ENCODE measurements at places on chromosomes 4 and X. TPM values are rescaled to one million over a fixed set of nuclear protein-coding genes. Genes with fewer than 3 reads are reported as not detected.
A peak's percentile ranks its signal among the peaks of the same experiment; 100 is the strongest.

CEP135 gene
- 6.2 TPM for total RNA-seq

MUC7 gene
- not detected for total RNA-seq

FGG gene
- total RNA-seq = not detected

NEUROG2 gene
- total RNA-seq = not detected

ANKRD50 gene
- total RNA-seq = 58.8 TPM

OGT gene
- total RNA-seq = 65.6 TPM

DNA sequence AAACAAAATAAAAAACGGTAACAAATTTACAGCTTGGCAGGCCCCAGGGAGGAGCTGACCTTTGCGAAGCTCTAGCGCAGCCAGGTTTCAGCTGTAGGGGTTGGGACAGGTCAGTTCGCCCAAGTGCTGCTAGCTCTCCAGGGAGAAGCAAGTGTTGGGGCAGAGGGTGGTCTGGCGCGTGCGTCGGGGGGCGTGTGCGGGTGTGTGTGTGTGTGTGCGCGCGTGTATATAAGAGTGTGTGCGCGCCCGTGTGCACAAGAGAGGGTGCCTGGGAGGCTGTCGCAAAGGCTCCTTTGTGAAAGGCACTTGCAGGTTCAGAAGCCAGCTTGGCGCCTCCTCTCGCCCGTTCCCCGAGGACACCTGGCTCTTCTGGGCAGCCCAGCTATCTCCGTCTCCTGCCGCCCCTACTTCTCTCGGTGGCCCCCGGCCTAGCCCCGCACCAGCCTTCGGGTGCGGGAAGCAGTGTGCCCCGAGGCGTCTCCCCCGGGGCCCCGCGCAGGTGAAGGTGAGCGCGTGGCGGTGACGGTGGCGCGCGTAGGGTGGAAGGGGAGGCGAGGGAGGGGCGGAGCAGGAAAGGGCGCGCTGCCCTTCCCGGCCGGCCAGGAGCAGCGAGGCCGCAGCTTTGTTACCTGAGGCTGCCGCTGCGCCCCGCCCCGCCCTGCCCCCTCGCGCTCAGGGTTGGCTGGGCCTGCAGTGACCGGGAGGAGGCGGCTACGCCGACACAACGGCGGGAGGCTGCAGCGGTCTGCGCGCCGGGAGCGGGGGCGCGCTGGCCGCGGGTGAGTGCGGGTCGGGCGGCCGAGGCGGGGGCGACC is at the start of gene FHDC1:
Gene FHDC1, plus strand, starts transcription at position 693 of the 815 bp plus-strand sequence. CDS start 6,735 bp downstream, outside the sequence.
- no peak for DNase-seq

GRCh38 chr4:2793586-2794485 is 951 bp downstream of the SH3BP2 start:
- DNase-seq = no peak

DNA sequence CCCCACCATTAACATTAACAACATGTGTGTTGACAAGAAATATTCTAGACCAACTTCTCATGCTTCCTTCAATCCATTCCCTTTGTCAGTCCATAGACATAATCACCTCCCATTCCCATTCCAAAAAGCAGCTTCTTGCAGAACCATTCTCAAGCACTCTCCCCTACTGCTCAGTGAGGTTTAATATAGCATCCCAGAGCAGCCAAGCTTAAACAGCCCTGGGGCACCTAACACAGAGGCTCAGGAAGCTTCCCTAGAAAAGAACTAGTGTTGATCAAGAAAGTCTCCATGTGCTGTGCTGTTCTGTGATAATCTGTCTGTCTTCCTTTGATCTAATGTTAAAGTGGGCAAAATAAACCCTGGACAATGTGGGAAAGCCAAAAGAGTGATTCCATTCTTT is 174.2 kb upstream of the NOCT start:
- DNase-seq = no peak

GRCh38 chr4:119518230-119518892 is 110.2 kb downstream of the PDE5A start:
- DNase-seq = no peak

- no peak for DNase-seq
Measured at GRCh38 chrX:1322393-1322792, 14.2 kb upstream of the IL3RA start.

GRCh38 chr4:145830699-145831098 is 107.9 kb downstream of the ZNF827 start:
- no peak for DNase-seq

DNA sequence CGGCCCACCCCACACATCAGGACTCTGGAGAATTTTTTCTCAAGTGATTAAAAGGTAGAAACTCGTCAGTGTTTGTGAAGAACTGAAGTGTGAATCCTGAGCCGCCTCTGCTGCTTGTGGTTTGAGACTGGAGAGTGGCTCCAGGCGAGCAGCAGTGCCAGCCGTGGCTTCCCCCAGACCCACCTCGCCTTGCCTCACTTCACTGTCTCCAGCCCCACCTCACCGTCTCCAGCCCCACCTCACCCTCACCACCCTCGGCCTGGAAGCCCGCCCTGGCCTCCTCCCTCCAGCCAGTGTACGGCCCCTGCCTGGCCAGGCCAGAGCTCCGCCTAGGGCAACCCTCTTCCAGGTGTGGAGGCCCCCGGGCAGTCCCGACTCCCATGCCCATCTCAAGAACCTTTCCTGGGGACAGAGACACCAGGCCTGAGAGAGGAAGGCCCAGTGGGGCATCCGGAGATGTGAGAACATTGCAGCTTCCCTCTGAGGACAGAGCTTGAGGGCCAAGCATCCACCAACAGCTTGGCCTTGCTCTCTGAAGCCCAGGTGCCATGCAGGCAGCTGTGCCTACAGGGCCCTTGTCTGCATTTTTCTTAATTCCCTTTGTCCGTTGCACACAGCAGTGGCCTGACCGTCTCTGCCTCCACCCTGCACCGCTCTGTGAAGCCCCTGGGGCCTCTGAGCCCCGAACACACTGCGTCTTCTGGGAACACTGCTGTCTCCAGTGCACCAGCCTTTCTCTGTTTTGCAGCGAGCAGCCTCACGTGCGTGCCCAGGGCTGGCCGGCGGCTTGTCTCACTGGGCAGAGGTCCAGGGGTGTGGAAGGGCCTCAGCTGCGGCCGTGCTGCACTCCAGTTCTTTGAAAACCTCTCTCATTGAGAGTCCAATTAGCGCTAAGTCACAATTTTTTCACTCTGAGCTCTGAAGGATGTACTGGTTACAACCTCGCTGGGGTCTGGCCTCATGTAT is 13.8 kb downstream of the SH3BP2 start:
- peak; percentile 61 for DNase-seq

DNA sequence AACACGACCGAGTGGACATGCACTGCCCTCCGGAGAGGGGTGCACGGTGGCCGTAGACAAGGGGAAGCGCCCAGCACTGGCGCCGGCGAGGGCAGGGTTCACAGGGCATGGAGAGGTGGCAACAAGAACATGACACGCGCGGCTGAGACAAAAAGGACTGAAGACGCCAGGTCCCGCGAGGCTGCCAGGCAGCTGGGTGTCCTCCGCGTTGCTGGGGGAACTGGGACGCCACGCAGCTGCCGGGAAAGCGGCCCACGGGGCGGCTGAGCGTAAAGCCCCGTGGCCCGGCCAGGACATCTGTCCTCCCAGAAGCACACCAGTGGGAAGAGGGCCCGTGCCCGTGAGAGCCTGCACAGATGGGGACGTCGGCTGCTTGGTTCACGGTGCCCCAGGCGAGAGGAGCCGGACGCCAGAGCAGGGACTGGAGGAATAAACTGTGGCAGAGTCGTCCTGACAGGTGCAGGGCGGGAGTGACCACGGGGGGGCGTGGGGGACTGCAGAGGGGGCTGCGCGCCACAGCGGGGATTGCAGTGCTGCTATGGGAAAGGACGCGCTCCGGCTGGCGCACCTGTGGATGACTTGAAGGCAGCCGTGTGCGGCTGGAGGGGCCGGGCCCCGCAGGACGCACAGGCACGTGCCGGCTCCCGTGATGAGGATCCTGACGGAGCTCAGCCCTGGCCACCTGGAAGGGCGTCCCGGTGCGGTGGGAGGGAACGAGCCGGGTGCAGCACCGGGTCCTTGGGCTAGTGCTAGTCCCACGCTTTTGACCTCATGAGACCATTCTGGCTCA is 32.1 kb upstream of the GTPBP6 start:
- no peak for DNase-seq

GRCh38 chr4:40205259-40206198 is 8.7 kb downstream of the RHOH start:
- DNase-seq = no peak

DNA sequence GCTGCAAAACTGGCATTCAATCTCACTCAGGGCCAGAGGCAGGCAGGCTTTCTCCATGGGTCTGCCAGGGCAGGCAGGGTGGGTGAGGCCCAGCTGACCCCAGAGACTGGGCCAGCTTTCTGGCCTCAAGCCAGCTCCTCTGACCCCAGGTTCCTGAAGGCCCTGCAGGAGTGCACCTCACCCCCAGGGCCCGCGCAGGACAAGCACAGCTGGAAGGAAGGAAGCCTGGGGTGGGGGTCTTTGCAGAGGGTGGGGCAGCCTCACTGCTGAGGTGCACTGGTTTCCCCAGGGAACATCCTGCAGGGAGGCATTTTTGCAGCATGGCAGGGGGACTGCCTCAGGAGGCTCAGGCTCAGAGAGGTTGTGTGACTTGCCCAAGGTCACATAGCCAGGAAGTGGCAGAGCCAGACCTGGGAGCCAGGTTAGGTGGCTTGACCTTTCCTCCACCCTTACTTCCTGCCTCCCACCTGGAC is 31.5 kb upstream of the AFAP1 start:
- no peak for DNase-seq

- DNase-seq = peak; percentile 36
Measured at GRCh38 chr4:42865572-42866189, 26.8 kb upstream of the GRXCR1 start.

Data from dermis microvascular lymphatic vessel endothelial cell (primary cell).